ENCODE measurements at places on chromosomes 5 and 9. TPM values are rescaled to one million over a fixed set of nuclear protein-coding genes. Genes with fewer than 3 reads are reported as not detected.

ECSCR gene
- 23.8 TPM for total RNA-seq

TTC39B gene
- total RNA-seq, result 22.4 TPM

SPATA6L gene
- 5.4 TPM for total RNA-seq

PCDHA3 gene
- total RNA-seq, result 0.63 TPM

FCN1 gene
- total RNA-seq, result 1.9 TPM

C5orf52 gene
- total RNA-seq, result not detected

SLCO6A1 gene
- total RNA-seq, result not detected

SLC1A1 gene
- 6.9 TPM for total RNA-seq

TUSC1 gene
- 9.0 TPM for total RNA-seq

All from urinary bladder (tissue), 4 donors.